ENCODE measurements at places on chromosomes 6 and 20.
A peak's percentile ranks its signal among the peaks of the same experiment; 100 is the strongest.

DNA sequence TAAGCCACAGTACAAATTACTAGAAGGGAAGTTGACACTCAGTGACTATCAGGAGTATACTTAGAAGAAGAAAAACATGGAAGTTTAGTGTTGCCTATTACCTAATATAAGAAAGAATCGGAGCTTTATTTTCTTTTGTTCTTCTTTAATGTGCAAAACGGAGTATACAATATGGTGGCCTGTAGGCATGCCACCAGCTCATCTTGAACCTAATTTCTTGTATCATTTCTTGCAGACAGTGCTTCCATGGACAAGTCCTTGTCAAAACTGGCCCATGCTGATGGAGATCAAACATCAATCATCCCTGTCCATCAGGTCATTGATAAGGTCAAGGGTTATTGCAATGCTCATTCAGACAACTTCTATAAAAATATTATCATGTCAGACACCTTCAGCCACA is 141.3 kb downstream of the ADGRG6 start:
- no peak for DNase-seq

DNA sequence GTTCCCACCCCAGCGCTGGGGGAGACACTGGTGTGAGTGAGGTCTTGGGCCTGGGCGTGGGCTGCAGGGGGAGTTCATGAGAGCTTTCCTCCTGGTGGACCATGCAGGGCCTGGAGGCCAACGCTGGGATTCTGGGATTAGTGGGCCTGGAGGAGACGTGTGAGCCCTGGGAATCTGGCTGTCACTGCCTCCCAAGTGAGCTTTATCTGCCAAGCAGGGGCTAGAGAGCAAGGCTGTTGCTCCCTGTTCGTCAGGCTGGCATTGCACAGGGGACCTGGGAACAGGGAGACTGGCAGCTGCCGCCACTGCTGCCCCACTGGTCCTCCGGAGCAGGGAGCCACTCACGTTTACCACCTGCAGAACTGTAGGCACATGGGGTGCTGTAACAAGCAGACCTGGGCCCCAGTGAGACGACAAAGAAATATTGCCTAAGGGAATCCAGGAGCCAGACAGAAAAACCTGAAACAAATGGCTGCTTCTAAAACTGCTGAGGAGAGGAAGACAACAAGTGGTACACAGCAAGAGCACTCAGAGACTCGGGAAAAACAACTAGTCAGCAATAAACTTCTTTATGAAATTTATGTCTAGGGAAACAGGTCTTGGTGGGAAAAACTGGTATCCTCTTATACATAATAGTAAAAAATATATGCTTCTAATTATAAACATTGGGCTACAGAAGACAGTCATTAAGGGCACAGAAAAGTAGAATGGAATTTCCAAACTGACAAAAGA is 45.2 kb downstream of the PPP1R3G start:
- DNase-seq: no peak

GRCh38 chr20:37627060-37627766 is 66.6 kb upstream of the CTNNBL1 start:
- DNase-seq: peak; percentile 34

- no peak for DNase-seq
Measured at GRCh38 chr6:139161169-139161568, 26.3 kb downstream of the HECA start.

DNA sequence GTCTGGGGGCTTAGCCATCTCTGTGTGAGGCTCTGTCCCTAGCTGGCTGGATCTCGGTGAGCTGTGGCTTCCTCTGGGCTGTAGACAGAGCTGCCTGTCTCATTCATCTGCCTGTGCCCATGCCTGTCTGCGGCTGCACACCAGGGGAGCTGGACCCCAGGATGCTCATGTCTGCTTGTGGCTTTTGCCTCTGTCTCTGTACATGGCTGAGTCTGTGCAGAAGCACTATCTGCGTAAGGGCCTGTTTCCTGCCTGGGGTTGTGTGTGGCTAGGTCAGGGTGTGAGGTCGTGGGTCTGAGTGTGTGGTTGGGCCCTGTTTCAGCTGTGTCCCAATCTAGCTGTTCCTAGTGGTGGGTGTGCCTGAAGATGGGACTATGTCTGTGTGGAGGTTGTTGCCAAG is 68.2 kb downstream of the CDH22 start:
- DNase-seq: no peak

- DNase-seq: no peak
Measured at GRCh38 chr20:2293971-2294370, 1.8 kb upstream of the TGM3 start.

DNA sequence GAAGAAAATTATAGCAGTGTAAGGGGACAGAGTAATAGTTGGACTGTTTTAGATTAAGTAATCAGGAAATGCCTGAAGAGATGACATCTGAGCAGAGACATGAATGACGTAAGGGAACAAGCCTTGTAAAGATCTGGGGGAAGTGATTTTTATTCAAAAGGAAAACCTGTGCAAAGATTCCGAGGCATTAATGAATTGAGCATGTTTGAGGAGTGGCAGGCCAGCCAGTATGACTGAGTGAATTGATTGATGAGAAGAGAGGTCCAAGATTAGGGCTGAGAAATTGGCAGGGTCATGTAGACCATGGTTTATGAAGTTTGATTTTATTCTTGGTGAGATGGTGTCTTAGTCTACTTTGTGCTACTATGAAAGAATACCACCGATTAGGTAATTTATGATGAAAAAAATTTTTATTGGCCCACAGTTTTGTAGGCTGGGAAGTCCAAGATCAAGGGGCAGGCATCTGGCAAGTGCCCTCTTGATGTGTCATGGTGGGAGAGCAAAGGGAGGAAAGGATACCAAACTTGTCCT is 95.1 kb downstream of the LIN28B start:
- DNase-seq: no peak

All from inflammatory macrophage treated with lipopolysaccharide for 4 hours (primary cell).